ENCODE measurements at places on chromosomes 6 and 20. TPM values are rescaled to one million over a fixed set of nuclear protein-coding genes. Genes with fewer than 3 reads are reported as not detected.

Gene HLA-G
- polyA plus RNA-seq, result not detected

Gene MACROD2
- 36.7 TPM for polyA plus RNA-seq

Gene CRISP3
- polyA plus RNA-seq, result not detected

Gene MAN1A1
- polyA plus RNA-seq, result 123 TPM

Gene APCDD1L
- polyA plus RNA-seq, result 0.27 TPM

Gene GINS1
- not detected for polyA plus RNA-seq

Gene HLA-DRB5
- not detected for polyA plus RNA-seq

Gene NCOA7
- 418 TPM for polyA plus RNA-seq

Gene SFTA2
- polyA plus RNA-seq, result not detected

Gene CLVS2
- 16.6 TPM for polyA plus RNA-seq

Gene MUC22
- not detected for polyA plus RNA-seq

Gene ASIP
- polyA plus RNA-seq, result not detected

Gene PM20D2
- 2.5 TPM for polyA plus RNA-seq

Gene PPP1R16B
- 7.0 TPM for polyA plus RNA-seq

Gene SULF2
- 288 TPM for polyA plus RNA-seq

Gene OOEP
- polyA plus RNA-seq, result not detected

Gene UCKL1
- 3.1 TPM for polyA plus RNA-seq

Measured in Purkinje cell (primary cell).